AG20443 (cell line): ENCODE measurements at places on chromosomes 7 and 10.

DNA sequence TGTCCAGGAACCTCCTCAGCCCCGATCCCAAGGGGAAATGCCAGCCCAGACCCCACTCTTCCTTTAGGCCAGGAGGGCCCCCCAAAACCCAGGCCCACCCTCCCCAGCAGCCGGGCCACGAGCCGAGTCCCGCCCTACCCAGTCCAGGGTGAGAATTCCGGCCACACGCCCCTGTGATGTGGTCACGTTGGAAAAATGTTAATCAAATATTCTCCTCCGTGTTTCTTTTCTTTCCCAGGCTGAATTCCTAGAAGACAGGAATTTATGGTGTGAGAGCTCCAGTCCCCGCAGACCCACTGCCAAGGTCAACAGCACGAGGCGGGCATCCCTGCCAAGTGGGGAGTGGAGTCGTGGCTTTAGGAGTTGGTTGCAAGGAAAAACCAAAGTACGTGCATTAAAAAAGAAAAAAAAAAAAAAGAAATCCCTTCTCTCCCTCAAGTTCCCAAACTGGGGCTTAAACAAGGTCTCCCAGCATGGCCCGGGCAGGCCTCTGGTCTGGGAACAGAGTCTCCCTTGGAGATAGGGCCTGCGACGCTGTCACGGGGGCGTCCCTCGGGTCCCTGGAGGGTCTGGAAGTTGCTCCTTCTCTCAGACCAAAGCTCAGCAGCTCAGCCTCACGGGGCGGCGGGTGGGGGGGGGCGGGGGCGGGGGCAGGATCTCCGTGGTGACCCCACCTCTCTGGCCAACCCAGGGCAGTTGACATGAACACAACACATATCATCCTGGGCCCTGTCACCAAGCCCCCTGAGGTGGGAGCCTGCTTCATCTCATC lies 28.1 kb upstream of the ELN start:
- peak; percentile 94 for DNase-seq

DNA sequence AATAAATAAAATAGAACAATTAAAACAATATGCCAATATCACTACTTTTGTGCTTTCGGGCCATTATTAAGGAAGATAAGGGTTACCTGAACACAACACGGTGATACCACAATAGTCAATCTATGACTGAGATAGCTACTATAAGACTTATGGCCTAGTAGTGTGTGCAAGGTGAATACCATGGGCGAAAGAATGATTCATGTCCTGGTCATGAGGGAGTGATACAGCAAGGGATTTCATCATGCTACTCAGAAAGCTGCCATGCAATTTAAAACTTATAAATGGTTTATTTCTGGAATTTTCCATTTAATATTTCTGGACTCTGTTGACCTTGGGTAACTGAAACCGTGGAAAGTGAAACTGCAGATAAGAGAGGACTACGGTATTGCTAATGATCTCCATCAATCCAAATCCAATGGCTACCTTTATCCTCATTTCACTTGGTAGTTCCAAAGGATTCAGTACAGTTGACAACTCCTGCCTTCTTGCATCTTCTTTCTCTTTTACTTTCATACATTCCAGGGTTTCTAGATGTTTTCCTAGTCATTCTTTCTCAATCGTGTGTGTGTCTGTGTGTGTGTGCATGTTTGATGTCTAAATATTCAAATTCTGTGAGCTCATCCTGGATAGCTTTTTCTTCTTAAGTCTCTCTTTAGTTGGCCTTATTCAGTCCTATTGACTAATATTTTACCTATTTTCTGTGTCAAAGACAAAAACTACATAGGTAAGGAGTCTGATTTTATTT lies 100.5 kb upstream of the MAGI2 start:
- DNase-seq: no peak

- no peak for DNase-seq
Observed at GRCh38 chr10:55966101-55966500, 395.0 kb downstream of the ZWINT start.

DNA sequence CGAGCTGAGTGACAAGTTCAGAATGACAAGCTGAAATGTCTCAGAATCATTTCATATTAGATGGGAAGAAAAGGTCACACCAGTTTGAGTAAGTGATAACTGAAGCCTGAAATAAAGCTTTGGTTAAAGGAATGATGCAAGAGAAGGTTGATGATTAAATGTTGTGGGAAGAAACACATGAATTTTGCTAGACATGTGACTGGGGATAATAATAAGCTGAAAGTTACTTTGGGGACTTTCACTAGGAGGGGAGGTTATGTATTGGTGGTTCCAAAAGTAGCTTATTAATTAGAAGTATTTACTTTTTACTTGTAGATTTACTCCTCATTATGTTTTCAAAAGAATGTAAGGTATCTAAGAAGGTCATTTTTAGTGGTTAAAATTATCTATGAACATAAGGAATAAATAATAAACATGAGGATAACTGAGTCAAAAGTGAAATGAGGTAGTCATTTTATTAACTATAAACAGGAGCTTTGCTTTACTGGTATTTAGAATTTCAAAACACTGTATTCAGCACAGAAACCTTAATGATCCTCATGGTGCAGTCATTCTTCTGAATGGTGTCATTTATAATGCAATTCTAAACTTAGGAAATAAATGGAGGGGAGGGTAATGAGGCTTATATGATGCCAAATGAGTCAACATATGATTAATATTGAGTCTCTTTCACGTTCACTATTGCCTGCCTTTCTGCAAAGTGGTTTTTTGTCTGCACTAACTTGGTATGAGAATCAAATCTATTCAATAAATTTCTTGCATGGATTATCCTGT lies 63.7 kb downstream of the PRKG1 start:
- DNase-seq: peak; percentile 53

- no peak for DNase-seq
Observed at GRCh38 chr10:86035791-86036543, 330.6 kb downstream of the GRID1 start.

GRCh38 chr7:71705901-71706596 lies 574.1 kb downstream of the GALNT17 start:
- no peak for DNase-seq

GRCh38 chr7:100093498-100093897 lies 4.7 kb downstream of the COPS6 start:
- no peak for DNase-seq

DNA sequence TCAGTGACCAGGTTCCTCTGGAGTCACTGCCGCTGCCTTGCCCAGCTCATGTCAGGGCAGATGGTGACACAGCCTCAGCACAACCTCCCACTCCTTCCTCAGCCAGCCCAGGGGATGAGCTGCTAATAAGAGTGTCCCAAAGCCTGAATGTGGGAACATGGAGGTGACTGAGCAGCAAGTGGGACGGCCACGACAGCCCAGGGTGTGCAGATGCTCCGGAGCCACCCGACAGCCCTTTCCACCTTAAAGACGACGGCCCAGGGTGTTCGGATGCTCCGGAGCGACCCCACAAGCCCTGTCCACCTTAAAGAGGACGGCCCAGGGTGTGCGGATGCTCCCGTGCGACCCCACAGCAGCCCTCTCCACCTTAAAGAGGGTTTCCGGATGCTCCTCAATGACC lies 89.2 kb downstream of the DIP2C start:
- DNase-seq: peak; percentile 29

DNA sequence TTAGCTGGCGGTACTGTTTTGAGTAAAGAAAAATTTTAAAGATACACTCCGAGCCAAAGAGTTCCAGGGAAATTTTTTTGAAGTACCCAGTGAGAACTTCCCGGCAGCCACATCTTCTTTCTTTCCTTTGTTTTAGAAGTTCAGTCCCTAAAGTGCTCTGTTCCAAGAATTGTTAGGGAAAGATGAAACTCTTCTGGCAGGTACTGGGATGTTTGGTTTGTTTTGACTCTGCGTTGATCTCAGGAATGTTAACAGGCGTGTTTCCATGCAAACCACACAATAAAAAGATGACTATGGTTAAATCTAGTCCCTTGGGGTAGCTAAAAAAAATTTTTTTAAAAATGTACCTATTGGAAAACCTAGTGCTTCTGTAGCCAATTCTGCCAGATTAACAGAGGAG lies 224.7 kb upstream of the PHYHIPL start:
- peak; percentile 67 for DNase-seq

DNA sequence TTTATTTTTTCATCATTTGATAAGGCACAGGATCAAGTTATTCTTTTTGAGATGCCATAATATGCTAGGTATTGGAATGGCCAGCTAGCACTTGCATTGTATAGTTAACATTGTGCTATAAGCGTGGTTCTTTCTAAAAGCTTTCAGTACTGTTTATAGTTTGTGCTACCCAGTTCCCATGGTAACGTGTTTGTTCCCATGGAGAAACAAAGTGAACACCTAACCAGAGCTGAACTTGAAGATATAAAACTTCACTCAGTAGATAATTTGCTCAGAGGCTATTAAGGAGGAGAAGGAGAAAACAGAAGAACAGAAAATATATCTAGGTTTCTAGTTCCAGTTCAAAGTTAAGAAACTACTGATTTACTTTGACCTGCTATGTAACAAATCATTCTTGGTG lies 23.6 kb upstream of the ITGB8 start:
- DNase-seq: peak; percentile 9

DNA sequence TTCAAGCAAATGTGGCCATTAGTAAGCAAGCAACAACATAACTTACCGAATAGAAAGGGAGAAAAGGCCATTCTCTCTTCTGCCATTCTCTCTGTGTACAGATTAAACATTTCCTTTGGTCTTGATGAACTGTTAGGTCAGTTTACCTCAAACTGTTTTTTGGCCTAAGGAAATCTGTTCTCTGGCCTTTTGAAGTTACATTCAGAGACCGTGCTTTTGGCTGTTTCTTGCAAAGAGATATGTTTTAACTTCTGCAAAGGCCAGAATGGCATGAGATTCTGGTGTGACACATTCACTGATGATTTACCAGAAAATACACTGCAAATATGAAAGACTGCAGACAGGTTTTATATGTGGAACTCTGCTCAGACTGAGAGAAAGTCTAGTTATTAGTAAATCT lies 22.2 kb downstream of the AHR start:
- no peak for DNase-seq
